ENCODE measurements at places on chromosomes 6 and 20.
A peak's percentile ranks its signal among the peaks of the same experiment; 100 is the strongest.

GRCh38 chr6:1862411-1862810 lies 252.7 kb downstream of the FOXC1 start:
- no peak for DNase-seq

GRCh38 chr20:53706466-53707370 lies 113.1 kb upstream of the ZNF217 start:
- DNase-seq: peak; percentile 38

DNA sequence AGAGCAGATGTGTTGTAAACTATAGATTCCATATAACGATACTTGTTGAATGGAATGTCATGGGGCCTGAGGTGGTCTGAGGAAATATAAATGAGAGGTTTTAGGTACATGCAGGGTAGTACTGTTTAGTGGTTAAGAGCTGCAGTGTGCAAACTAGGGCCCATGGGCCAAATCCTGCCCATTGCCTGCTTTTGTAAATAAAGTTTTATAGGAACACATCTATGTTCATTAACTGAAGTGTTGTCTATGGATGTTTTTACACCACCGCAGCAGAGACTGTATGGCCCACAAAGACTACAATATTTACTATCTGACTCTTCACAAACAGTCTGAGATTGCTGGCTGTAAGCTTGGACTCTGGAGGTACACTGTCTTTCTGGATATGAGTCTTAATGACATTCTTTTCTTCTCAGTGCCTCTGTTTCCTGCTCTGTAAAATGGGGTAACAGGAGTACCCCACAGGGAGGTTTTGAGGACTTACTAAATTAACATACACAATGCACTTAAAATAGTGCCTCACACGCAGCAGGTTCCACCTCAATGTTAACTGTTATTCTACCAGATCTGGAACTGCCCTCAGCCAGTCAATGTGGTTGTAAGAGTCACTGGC lies 12.5 kb downstream of the GCM1 start:
- DNase-seq: no peak

DNA sequence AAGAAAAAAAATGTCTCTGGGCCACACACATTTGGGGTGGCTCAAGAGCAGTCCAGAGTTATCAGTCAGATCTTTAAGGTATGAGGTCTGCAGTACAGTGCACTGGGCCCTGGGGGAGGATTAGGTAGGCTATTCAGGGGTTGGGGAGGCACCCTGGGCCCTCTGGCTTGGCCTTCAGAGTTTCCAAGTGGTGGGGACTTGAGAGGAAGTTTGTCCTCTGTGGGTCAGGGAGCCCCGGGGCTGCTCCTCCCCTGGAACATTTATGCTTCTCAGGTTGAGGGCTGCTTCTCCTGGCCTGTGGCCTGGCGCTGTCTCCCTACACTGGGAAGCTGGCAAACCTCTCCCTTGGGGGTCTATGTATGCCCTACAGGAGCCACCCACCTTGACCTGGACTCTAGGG lies 46.0 kb downstream of the PTK7 start:
- no peak for DNase-seq

DNA sequence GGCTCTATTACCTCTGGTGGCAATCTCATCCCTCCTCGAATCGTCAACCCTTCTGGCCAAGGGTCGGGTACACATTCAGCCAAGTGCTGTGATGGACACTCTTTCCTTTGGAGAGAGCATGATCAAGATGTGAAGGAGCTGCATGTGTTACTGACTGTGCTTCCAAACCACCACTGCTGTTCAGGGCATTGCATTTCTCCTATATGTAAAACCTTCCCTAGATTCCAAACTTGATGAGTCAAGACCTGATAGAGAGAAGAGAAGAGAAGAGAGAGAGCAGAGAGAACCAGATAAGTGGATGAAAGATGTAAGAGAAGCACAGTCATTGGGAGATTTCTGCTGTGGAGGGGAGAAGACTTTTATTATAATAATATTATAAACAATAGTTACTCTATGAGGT lies 162.2 kb downstream of the KCNQ5 start:
- DNase-seq: no peak

GRCh38 chr6:22025468-22026163 lies 271.2 kb downstream of the PRL start:
- DNase-seq: peak; percentile 1

DNA sequence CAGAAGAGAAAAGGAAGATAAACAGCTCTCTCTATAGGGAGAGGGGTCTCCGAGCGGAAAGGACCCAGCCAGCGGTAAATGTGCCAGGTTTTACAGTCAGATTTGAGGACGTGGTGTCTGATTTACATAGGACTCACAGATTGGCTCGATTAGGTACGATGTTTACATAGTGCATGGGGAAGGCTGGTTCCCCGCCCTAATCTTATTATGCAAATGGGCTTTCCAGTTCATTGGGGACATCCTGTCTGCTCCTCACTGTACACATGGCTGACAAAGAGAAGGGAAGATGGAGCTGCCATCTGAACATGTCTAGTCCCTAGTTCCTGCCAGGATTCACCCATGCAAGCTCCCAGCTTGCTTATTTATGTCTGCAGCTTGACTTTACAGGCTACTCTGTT lies 119.9 kb downstream of the RNF144B start:
- DNase-seq: no peak

DNA sequence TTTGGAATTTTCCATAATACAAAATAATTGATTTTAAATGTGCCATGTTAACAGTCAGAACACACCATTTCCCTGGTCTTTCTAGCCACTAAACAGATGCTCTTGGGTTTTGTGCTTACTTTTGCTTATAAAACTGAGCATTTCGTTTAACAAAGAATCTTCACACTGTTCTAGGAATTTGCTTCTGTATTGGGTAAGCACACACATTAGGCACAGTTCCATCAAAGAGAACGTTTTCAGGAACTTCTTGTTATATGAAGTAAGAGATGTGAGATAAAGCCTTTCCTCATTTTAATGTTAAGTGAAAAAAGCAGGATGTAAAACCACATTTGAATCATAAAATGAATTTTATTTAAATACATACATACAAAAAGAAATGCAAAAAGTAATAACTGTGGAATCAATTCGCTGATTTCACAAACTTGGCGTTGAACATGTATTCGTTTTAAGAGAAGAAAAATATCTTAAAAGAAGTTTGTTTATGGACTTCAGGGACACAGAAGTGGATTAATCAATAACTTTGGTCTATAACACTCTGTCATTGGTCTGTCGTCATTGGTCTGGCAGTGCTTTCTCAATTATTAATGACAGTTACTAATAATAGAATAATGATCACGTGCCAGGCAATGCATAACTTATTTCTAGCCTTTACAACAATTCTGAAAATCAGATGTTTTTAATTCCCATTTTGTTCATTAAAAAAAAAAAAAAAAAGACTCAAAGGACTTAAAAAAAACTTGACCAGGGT lies 199.9 kb upstream of the PRDM1 start:
- DNase-seq: no peak

DNA sequence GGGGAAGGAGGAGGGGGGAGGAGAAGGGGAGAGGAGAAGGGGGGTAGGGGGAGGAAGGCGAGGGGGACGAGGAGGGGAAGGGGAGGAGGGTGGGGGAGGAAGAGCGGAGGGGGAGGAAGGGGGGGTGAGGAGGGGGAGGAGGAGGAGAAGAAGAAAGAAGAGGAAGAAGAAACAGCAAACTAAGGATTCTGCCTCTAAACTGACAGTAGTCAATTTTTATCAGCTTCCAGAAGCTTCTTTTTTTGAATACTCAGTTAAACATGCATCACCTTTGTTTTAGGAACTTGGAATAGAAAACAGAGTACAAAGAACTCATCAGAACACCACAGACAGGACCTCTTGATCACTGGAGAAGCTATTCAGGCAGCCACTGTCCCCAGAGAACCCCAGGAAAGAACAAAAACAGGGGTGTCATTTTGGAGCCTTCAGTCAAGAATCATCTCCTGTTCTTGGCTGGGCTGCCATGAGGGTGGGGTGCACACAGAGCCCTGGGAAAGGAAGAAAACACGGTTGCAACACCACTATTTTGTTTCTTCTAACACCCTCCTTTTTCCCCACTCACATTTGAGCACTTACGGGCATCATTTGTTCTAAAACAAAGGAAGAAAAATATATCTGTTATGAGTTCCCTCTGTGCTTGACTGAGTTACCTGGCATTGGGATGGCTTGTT lies 67.4 kb downstream of the TMEM170B start:
- no peak for DNase-seq

GRCh38 chr6:129517288-129517687 lies 192.7 kb downstream of the ARHGAP18 start:
- no peak for DNase-seq

DNA sequence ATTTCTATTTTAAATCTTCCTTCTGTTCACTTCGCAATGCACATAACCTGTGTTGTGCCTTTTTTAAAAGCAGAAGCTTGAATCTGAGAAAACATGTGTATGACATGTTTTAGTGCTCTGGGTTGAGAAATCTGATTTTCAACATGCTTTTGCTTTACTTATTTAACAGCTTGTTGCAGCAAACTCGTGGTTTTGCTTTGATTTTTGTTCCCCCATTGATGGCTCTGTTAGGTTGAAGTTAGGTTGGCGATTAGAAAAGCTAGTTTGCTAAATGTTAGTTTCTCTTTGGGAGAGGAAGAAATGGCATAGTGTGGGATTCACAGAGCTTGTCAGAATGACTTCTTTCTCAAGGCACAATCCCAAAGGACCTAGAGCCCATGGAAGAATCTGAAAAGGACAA lies 170.8 kb downstream of the TMEM242 start:
- no peak for DNase-seq
